ENCODE measurements at places on chromosomes 7 and 10.

GRCh38 chr10:61836888-61837754 lies 64.4 kb upstream of the ARID5B start:
- peak; percentile 76 for DNase-seq

DNA sequence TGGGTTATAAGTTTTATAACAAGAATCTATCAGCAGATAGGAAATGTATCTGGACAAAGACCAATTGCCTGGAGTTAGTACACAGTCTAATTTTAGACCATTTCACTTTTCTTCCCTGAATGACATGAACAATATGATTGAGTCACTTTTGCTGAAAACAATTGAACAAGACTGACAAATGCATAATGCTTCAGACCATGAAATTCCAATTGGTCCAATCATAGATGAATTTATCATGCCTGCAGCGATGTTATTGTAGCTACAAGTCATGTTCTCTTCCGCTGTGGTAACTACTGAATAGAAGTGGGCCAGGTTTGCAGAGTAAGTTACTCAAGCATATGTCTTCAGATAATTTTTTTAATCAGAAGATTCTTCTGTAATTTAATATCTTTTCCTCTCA lies 73.4 kb downstream of the VSTM2A start:
- DNase-seq = no peak

DNA sequence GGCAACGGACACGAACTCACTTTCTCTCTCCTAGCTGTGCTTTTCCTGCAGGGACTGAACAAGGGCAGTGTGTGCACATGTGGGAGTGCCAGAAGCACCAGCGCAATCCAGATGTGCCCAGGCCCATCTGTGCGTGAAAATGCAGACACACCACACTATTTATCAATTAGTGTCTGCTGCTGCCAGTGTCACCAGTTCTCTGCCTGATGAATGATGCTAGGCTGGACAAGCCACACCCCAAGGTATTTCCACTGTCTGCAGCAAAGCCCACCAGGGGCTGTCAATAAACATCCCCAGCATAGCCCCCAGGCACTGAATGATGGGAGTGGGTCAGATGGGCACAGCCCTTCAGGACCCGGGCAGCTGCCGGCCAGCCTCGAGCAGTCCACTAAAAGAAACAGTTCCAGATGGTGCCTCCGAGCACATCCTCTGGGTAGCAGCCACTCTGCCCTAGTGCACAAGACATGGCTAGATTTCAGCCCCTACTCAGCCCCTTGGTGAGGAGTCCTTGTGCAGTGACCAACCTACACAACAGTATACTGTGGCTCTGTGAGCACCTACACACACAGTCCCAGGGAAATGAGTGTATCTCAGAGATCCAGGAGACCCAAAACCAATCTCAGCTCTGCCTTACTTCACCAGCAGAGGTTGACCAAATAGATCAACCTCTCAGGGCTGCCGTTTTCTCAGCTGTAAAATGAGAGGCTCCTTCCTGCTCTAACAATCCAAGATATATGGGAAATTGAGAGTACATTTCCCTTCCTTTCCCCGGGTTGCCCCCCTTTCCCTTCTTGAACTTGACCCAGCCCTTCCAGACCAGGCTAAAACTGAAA lies 314.7 kb downstream of the PLXNA4 start:
- no peak for DNase-seq

GRCh38 chr10:61761825-61762217 lies 99.1 kb downstream of the CABCOCO1 start:
- no peak for DNase-seq

GRCh38 chr10:11178606-11179515 lies 161.2 kb downstream of the CELF2 start:
- DNase-seq = peak; percentile 60

- no peak for DNase-seq
These were observed 202.2 kb downstream of the DNAJB9 start for GRCh38 chr7:108771853-108772252.

DNA sequence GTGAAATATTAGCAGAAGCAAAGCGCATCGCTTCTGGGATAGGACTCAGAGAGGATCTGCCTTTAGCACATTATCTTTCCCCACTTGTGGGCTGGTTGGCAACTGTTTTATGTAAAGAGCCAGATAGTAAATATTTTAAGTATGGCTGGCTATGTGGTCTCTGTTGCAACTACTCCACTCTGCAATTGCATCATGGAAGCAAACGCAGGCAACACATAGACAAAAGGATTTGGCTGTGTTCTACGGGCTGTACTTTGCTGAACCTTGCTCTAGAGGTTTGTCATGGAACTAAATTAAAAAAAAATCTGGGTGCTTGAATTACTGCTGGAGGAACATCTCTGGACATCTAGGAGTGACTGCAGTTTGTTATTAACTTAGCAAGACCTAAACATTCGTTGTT lies 307.8 kb upstream of the TPK1 start:
- DNase-seq = no peak

- DNase-seq = no peak
These were observed 70.7 kb downstream of the CRPPA start for GRCh38 chr7:16350634-16351033.

GRCh38 chr10:114261076-114261475 lies 22.0 kb downstream of the VWA2 start:
- DNase-seq = peak; percentile 51

Measured in fibroblast of skin of scalp (primary cell).